ENCODE measurements at places on chromosomes 16 and 17. TPM values are rescaled to one million over a fixed set of nuclear protein-coding genes. Genes with fewer than 3 reads are reported as not detected.

- no peak for DNase-seq
Observed at GRCh38 chr16:19883966-19884485, 622 bp downstream of the GPRC5B start.

- no peak for DNase-seq
Observed at GRCh38 chr16:381012-381788, 578 bp downstream of the PGAP6 start.

DNA sequence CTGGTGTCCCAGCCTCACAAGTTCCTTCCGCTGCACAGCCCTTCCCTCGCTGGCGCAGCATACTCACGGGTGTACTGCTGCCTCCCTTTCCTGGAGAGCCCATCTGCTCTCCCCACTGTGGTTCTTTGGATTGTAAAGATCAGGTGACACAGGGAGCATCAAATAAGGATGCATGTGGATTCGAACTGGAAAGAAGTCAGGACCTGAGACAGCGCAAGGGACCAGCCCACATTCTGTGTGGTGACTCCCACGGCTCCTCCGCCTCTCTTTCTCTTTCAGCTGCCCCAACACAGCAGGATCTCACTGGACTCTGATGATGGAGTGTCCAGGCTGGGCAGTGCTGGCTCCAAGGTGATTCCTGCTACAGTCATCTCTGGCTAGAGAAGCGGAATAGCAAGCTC is 8.1 kb downstream of the LDAF1 start:
- no peak for DNase-seq

DNA sequence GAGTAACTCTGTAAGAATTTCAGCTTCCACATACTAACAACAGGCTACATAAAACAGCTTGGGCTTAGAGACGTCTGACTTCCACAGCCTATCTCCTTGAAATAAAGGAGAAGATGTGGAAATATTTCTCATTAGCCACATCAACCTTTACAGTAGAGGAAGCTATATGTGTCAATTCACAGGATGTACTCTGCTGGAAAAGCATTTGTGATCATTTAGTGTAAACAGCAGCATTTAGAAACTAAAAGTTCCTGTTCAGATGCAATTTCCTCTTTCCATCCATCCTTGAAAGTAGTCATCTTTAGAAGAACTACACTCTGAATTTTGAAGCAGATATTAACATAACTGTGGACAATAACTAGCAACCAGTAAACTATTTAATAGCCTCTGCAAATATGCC is 46.2 kb downstream of the XPO6 start:
- no peak for DNase-seq

DNA sequence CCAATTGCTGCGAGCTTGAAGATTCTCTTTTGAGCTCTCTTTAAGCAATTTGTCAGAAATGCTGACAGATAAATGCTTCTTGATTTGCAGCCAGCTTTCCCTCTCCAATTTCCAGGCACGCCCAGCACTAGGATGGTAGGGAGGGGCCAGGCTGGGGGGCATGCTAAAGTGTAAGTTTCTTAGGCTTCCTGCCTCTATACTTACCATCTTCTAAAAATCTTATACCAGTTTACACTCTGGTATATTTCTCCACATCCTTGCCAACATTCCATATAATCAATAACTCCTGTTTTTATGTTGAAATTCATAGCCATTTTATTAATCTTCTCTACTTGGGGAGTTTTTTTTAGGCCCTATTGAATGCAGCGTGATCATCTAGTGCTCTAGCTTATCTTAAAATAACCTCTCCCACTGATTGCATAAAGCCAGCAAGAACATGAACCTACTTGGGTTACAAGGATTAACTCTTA is 17.5 kb downstream of the ACSF2 start:
- DNase-seq, result no peak

The OSGIN1 gene
- 4.1 TPM for total RNA-seq

The CD300LF gene
- not detected for total RNA-seq

All from glomerular endothelial cell (primary cell).